Stimulated activated CD8-positive, alpha-beta memory T cell treated with anti-CD3 and anti-CD28 coated beads, Interleukin-7, amount 100 ng/mL, for 4 hours (primary cell): ENCODE measurements at places on chromosomes 12 and 14.
A peak's percentile ranks its signal among the peaks of the same experiment; 100 is the strongest.

GRCh38 chr14:101063121-101063520, 159.6 kb upstream of the RTL1 start:
- DNase-seq, result no peak

DNA sequence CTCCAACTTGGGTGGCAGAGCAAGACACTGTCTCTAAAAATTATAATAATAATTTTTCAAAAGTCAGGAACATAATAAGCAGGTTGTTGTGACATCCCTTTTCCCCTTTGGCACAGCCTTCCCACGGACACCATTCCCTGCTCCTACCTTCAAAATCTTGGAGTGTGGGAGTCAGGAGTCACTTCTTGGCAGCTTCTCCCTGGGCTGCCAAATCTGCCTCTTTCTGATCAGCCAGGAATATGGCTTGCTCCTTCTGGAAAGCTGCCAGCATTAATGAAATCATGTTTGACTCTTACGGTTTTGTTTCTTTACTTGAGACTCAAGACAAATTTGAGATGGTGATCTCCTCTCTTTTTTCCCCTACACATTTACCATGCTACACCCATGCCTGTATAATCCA, 391.4 kb upstream of the SYT1 start:
- DNase-seq, result no peak

GRCh38 chr12:53976172-53976822, 1.5 kb upstream of the HOTAIR start:
- no peak for DNase-seq

DNA sequence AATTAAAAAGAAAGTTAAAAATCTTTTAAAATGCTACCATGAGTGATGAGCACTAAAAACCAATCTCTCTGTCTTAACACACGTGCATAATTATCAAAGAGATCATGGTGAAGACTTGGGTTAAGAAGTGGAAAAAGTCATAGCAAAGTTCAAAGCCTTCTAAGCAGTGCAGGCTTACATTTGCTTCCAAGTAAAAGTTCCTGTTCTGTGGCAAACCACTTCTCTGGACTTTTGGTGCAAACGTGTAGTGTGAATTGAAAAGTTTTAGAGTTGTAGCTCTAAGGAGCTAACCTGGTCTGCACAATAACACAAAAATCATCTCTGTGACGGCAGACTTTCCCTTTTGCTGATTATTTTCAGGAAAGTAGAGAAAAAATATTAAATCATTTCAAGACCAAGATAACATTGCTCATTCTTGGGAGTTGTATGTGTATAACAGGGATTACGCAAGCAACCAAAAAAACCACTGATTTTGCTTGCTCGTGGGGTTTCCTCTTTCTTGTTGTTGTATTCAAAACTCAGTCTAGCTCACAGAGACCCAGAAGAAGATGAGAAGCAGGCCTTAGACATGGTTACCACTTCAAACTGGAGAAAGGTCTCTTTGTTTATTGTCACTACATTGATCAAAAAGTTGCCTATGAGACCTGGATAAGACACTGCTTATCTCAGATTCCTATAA, 2.3 kb upstream of the GLIPR1 start:
- peak; percentile 6 for DNase-seq

DNA sequence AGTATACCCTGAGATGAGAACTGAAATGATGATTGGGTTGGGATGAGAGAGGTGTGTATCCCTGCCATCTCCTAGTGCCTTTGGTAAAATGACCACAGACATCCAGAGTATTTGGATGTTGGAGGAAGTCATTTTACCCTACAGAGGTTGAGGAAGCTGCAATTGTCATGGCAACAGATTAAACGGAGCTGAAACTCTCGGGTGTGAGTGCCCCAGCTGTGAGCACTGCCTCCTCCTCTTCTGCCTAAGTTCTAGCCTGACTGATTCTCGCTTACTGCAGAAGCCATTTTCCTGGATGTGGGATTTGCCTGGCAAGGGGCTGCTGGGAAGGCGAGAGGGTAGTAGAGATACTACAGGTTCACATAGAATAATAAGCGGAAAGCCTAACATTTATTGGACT, 10.3 kb upstream of the PPP4R4 start:
- DNase-seq, result no peak

DNA sequence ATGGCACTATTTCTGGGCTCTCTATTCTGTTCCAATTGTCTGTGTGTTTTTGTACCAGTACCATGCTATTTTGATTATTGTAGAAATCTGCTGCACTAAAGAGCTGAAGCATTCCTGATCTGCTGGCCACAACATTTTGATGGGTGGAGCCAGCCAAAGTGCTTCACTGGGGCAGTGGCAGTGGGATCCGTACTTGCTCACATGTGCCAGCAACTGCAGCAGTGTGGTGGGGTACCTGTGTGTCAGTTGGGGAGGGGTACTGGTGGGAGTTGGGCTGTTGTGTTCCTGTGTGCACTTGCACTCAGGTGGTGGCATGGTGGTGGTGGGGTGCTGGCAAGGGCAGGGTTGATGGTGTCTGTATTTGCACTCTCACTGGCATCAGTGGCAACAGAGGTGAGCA, 204.6 kb upstream of the ALG10 start:
- no peak for DNase-seq

GRCh38 chr14:95117937-95118721, 39.2 kb downstream of the DICER1 start:
- DNase-seq, result no peak

DNA sequence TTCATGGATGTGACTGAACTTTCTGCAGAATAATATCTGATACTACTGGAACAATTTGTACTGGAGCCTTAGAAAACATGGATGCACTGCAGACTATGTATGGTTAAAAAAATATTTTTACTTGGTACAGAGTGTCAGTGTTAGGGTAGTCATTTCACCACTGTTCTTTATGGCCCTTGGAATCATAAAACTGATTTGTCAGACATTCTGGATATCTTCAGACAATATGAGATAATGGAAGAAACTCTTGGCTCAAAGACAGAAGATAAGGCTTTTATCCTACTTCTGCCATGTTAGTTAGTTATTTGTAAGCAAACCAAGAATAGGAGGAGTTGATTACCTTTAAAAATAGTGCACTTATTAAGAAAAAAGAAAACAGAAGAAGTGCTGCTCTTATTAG, 209.4 kb downstream of the LRIG3 start:
- no peak for DNase-seq
